ENCODE measurements at places on chromosomes 1 and 21.

DNA sequence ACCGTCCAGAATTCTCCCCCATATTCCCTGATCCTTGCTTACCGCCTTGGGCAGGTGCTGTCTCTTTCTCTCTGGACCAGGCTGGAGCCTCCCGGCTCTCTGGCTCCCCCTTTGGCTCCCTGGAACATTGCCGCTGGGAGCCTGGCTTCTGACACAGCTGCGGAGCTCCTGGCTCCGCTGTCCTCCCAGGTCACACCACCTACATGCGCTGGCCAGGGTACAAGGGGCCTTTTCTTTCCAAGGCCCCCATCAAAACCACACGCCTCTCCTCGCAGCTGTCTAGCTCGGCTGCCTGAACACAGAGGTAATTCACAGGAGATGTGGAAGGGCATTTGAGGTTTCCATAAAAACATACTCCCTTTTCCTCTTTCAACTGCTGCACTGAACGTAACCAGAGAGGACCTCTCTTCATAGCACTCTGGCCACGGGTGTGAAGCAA, 7.5 kb upstream of the ZNF648 start:
- peak; percentile 23 for DNase-seq

- DNase-seq = no peak
Observed at GRCh38 chr21:28768753-28769152, 223.9 kb downstream of the LTN1 start.

DNA sequence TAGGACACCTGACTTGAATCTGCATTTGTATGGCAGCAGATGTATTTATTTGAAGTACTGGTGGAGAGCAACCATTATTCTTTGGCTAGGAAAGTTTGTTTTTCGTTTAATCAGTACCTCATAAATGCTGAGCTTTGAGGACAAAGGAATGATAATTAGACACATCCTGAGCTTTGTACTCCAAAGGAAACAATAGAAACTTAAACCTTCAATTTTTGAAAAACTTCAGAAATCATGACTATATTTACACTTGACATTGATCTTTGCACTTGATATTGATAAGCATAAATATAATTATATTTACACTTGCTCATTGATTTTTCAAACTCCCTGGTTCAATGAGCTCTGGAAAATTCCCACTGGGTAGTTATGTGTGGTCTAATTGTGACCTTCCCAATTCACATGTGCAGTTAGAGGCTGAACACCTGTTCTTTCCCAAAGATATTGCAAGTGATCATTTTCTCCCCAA, 10.7 kb downstream of the PATJ start:
- DNase-seq = no peak

- DNase-seq = peak; percentile 25
Observed at GRCh38 chr1:178650934-178651511, 74.0 kb upstream of the RALGPS2 start.

DNA sequence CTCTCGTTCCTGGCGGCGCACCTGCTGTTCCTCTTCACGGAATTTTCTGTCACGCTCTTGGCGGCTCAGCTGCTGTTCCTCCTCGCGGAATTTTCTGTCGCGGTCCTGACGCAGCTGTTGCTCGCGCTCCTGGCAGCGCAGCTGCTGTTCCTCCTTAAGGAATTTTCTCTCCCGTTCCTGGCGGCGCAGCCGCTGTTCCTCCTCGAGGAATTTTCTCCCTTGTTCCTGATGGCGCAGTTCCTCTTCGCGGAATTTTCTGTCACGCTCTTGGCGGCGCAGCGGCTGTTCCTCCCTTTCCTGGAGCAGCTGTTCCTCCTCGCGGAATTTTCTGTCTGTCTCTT, 6.4 kb downstream of the TCHH start:
- no peak for DNase-seq

DNA sequence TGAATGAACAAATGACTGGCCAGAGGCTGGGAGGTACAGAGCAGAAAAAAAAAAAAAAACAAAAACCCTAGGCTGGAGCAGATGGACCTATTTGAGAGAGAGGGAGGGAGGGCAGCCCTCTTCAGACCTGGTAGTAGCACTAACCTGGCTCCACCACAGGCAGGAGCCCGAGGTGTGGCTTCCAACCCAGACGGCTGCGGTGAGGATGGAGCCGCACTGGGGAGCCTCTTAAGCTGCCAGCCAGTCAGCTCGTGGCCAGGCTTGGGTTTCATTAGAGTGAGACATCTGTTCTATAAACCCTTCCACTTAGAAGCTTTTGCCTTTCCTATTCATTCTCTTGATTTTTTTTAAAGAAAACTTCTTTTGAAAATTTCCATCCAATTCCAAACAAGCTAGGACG, 16.8 kb downstream of the LGR6 start:
- DNase-seq = peak; percentile 28

DNA sequence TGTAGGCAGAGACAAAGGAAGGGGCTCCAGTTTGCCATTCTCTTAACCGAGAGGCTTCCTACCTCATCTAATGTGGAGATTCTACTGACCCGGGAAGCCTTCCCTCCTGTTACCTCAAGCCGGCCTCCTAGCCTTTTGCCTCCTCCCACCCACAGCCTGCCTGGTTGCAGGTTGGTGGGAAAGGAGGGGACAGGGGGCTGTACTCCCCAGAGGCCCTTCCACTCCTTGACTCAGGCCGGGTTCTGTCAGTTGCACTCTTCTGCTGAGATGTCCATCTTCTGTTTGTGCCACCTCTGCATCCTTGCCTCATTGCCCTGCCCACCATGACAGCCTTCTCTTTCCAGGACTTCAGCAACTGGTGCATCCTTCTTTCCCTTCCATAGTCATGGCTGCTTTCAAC, 98.0 kb upstream of the SLC44A3 start:
- no peak for DNase-seq

- DNase-seq = no peak
Observed at GRCh38 chr1:190277107-190277506, 200.6 kb downstream of the BRINP3 start.

GRCh38 chr1:150551784-150552127, 2.5 kb downstream of the ADAMTSL4 start:
- DNase-seq = no peak

- DNase-seq = no peak
Observed at GRCh38 chr1:175630076-175630475, 113.3 kb downstream of the TNR start.

- no peak for DNase-seq
Observed at GRCh38 chr1:110888049-110888448, 15.1 kb downstream of the CD53 start.

- no peak for DNase-seq
Observed at GRCh38 chr1:12338017-12338416, 108.2 kb downstream of the VPS13D start.

GRCh38 chr1:201597551-201598230, 58.8 kb downstream of the NAV1 start:
- DNase-seq = no peak

DNA sequence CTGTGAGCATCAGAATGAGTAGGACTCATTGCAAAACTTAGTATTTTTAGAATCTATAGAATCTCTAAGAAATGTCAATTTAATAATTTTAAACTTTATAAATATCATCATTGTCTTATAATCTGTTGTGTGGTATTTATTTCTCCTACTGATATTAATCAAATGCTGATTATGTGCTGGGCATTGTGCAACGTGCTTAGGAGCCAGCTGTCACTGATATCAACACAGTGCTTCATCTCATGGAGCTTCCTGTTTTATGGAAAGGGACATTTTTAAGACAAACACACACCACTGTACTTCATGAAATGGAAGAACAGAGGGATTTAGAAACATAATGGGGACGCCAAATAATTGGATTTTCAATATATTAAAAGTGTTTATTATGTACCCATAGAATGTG, 737.9 kb upstream of the TMPRSS15 start:
- no peak for DNase-seq

DNA sequence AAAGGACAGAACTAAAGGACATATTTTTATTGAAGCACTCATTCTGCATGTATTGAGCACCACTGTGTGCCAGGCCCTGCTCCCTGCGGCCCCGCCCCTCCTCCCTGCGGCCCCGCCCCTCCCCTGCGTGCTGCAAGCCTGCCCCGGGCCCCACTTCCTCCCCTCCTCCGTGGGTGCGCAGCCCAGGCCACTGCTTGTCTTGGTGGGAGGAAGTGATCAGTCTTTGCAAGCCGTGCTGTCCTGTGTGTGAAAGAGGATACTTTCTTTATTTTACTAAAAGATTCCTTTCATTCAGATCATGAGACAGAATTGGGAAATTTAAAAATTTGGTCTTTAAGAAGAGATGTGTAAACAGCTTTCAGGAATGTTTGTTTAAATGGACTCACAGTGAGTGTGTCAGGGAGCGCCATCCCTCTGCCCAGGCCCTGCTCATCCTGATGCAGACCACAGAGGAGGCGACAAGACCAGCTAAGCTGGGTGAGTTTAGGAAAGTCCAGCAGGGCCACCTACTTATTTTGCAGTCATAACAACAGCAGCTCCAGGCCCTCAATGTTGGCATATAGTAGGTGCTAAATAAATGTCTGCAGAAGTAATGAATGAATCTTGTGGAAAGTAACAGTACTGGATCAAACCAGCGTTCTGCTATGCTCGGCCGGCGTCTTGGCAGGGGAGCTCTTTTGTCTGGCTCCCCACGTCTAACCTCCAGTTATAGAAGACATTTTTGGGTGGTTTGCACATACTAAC, 88.3 kb upstream of the SELENON start:
- DNase-seq = peak; percentile 29

- peak; percentile 28 for DNase-seq
Observed at GRCh38 chr1:67367370-67368045, 59.8 kb downstream of the IL12RB2 start.

- DNase-seq = peak; percentile 90
Observed at GRCh38 chr1:154325583-154326545, 539 bp downstream of the ATP8B2 start.

DNA sequence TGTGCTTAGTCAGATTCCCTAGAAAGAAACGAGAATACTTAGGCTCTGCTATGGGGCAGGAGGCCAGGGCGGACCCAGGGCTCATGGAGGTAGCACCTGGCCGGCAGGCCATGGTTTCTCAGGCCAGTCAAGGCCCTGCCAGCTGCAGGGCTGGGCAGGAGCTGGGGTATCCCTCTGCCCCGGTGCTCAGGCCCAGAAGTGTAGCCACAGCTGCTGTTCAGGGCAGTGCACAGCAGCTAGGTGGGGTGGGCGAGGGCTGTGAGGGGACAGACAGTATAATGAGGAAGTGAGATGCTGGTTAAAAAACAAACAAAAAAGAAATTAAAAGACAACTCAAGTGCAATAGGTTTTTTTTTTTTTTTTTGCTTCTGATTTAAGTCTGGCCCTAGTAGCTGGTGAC, 34.0 kb upstream of the EDN2 start:
- DNase-seq = no peak

- no peak for DNase-seq
Observed at GRCh38 chr1:45321444-45321843, 5.3 kb upstream of the HPDL start.

- DNase-seq = no peak
Observed at GRCh38 chr1:3558036-3558726, 53.1 kb downstream of the MEGF6 start.

- no peak for DNase-seq
Observed at GRCh38 chr1:112244131-112244530, 151.9 kb upstream of the CTTNBP2NL start.

- peak; percentile 92 for DNase-seq
Observed at GRCh38 chr1:234611225-234611846, 1.4 kb upstream of the IRF2BP2 start.

GRCh38 chr1:67485046-67485811, 55.0 kb upstream of the SERBP1 start:
- no peak for DNase-seq

DNA sequence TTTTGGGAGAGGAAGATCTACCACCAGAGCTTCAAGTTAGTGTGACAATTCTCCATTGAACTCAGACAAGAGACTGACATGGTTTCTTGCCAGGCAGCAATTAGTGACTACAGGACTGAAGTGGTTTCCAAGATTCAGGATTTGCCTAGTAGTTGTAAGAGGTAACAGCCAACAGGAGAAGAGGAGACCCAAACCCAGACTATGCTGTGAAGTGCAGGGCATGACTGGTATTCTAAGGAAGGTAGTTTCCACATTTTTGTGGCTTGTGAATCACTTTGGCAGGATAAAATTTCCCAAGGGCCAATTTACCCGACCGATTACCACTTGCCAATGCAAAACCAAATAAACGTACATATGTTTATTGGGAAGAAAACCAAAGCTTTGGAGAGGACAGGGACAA, 14.7 kb upstream of the RAP1A start:
- DNase-seq = peak; percentile 84

GRCh38 chr1:210981490-210981889, 152.5 kb downstream of the KCNH1 start:
- DNase-seq = peak; percentile 10

- DNase-seq = no peak
Observed at GRCh38 chr1:220789532-220790147, 2.9 kb downstream of the MTARC1 start.

DNA sequence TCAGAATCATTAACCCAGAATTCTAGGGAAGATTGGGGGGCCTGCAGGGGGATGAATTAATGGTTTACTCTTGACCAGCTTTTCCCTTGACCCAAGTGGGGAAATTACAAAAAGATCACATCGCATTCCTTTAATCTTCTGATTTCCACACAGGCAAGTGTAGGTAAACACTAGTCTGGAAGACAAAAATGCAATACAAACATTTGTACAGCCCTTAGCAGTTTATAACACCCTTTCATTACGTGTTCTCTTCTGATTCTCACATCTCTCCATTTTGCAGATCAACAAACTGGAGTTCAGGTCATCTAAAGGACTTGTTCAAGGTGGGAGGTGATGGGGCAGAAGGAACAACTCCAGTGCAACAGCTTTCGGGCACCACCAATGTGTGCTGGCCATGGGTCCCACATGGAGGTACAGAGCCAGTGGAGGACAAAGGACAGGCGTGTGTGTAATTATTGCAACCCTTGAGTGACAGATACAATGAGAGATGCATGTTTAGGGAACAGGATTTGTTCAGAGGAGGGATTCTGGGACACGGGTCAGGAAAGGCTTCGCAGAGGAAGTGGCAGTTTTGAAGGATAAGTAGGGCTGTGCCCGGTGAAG, 20.4 kb downstream of the ATF3 start:
- no peak for DNase-seq

DNA sequence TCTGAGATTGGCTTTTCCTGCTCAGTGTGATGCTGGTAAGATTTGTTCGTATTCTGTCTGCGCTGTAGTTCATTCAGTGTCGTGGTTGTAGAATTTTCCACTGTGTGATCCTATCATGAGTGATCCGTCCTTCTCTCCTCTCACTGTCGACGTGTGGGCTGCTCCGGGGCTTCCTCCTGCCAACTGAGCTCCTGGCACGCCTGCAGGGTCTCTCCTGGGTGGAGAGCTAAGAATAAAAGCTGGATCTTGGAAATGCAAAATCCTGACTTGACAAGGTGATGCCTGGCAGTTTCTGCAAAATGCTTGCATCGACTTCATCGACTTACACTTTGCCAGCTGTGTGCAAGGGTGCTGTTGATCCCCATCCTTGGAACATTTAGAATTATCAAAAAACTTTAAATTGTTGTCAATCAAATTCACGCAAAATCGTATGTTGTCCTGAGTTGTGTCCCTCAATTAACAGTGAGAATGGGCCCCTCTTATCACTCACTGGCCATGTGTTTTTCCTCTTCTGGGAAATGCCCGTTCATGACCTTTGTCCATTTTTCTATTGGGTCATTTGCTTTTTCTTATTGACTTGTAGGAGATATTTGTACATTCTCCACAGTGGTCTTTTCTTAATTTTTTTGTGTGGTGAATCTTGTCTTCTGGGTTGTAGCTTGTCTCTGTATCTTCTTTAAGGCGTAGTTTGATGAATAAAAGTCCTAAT, 125.5 kb downstream of the CRYAA start:
- no peak for DNase-seq

GRCh38 chr1:89149229-89149628, 23.3 kb upstream of the GBP2 start:
- DNase-seq = peak; percentile 40
